ENCODE measurements at places on chromosomes 2 and 18.

- DNase-seq = no peak
These were observed 33.1 kb upstream of the REG3G start for GRCh38 chr2:78992451-78992806.

GRCh38 chr2:129459881-129460280, 519.6 kb upstream of the RAB6C start:
- no peak for DNase-seq

- no peak for DNase-seq
These were observed 55.6 kb upstream of the PHLPP1 start for GRCh38 chr18:62659698-62660097.

DNA sequence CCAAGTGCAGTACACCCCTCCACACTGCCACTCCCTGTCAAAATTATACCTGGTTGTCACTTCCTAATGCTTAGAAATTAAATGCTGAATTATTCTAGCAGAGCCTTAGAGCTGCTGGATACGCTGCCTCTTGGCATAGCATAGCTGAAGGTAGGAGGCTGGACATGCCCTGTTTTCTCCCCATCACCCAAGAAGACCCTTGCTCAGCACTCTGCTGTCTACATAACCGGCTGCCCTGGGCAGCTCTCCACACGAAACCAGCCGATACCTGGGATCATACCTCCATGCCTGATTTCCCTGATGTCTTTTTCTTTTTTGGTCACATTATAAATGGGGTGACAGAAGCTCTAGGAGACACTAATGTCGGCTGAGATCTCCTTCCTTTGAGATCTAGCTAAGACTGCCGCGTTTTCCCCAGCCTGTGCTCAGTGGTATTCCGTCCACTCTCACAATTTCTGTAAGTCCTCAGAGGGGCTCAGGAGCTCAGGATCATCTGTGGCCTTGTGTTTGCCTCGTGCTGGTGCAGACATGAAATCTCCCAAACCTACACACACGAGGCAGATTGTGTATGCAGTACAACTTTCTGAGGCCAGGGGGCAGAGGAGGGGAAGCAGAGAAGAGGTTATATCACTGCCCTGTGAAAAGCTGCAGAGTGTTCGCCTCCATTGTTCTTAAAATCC, 13.5 kb upstream of the ZAP70 start:
- no peak for DNase-seq

DNA sequence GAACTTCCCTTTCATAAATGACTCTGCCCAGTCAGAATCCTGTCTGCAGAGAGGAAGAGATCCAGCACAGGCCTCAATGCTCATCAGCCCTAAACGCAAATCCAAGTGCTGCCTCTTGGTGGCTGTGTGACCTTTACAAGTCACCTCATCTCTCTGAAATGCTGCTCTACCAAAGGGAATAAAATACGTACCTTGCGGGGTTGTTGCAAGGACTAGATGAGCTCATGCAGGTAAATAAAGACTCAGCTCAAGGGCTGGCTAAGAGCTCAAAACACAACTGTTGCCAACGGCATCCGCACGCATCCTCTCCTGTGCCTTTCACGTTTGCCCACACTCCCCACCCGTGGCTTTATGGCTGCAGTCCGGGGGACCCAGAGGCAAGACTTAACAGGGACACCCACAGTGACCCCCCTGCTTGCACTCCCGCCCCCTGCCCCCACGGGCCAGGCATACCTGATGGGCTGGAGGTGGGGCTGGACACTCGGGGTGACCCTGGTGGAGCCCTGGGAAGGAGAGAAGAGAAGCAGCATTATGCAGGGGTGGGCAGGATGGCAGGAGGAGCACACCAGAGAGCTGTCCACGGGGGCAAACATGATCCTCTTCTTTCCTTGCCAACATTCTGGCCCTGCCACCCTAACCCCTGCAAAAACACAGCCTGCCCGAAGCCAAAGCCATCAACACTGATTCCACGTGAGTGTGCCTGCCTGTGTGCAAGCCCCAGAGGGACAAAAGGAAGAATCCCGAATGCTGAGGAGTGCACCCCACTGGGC, 102.6 kb downstream of the TNS1 start:
- DNase-seq = no peak

- DNase-seq = no peak
These were observed 39.4 kb upstream of the RND3 start for GRCh38 chr2:150526827-150527226.

DNA sequence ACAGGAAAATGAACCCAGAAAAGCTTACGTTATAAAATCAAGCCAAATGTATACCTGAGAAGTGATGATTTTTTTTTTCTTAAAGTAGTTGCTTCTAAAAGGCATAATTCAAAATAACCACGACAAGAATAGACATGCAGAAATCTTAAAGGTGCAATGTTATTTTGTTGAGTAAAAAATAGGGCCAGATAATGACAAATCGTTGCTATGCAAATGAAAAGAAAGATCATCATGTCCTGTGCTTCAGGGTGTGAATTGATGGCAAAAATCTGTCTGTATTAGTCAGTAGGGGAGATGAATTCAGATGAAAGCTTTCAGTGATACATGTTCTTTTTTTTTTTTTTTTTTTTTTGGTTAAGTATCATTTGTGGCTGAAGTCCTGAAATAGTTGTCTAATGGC, 24.0 kb downstream of the LYPD6B start:
- DNase-seq = no peak

All from stimulated activated CD8-positive, alpha-beta memory T cell treated with anti-CD3 and anti-CD28 coated beads, Interleukin-4, amount 100 ng/mL, for 4 hours (primary cell).